ENCODE measurements at places on chromosomes 5 and 9.

DNA sequence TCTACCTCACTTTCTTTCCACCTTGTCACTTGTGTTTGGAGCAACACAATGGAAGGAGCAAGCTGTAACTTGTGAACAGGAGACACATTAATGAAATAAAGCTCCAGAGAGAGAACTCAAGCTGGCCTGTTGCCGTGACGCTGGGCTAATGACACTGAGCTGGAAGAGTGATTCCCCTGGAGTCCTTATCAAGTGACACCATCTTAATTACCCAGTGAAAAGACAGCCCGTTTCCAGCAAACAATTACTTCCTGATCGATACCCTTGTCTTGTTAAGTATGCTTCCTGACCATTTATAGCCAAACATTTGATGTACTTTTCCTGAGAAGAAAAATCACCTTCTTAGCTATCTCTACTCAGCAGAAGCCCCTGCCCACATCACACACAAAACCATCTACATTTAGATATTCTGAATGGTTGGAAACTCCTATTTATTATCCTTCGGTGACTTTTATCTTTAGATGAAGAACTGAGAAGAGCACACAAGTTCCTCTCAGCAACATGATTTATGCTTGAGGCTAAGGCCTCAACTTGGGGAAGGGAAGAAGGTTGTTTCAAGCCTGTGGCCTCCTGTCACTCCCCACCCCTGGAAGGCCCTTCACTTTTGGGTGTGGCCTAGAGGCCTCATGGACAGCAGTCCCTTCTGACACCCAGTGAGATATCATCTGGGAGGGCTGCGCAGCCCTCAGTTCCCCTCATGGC is 34.1 kb downstream of the CRHBP start:
- no peak for DNase-seq

DNA sequence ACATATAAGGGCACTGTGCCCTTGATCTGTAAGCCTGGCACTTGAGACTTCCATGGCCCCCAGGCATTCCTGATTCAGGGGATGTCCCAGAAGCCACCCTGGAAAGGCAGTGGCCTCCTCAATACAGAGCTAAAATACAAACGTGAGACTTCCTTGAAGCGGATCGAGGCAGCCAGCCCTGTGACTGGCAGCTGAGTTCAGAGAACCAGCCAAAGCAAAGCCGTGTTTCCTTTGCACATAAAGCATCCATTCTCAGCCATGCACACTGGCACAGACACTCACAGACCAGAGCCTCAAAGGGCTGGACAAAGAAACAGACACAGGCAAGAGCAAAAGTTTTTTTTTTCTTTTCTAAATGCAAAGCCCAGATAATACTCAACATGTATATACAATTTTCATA is 18.8 kb upstream of the CPEB4 start:
- peak; percentile 39 for DNase-seq

- no peak for DNase-seq
These were observed 21.5 kb upstream of the GPR21 start for GRCh38 chr9:123011878-123012528.

DNA sequence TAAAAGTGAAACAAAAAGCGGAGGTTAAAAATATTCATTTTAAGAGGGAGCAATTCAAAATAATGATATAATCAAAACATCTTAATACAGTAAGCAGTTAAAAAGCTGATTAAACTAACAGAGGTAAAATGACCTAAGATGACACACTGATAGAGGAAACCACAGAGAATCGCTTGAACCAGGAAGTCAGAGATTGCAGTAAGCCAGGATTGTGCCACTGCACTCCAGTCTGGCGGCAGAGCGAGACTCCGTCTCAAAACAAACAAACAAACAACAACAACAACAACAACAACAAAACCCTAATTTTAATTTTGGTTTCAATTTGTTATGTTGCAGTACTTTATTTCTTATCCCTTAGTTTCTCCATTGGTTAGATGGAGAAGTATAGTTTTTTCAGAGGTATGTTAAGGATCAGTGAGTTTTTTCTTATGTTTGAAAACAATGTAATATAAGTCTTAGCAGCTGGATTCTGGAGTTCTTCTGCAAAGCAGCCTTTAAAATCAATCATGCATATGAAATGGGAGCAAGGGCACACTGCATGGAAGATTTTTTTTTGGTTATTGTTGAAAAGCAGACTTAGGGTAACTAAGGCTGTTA is 58.5 kb downstream of the MLANA start:
- DNase-seq = no peak
